ENCODE measurements at places on chromosomes 6 and 20.

- DNase-seq, result no peak
Observed at GRCh38 chr6:121760191-121760590, 324.7 kb downstream of the GJA1 start.

DNA sequence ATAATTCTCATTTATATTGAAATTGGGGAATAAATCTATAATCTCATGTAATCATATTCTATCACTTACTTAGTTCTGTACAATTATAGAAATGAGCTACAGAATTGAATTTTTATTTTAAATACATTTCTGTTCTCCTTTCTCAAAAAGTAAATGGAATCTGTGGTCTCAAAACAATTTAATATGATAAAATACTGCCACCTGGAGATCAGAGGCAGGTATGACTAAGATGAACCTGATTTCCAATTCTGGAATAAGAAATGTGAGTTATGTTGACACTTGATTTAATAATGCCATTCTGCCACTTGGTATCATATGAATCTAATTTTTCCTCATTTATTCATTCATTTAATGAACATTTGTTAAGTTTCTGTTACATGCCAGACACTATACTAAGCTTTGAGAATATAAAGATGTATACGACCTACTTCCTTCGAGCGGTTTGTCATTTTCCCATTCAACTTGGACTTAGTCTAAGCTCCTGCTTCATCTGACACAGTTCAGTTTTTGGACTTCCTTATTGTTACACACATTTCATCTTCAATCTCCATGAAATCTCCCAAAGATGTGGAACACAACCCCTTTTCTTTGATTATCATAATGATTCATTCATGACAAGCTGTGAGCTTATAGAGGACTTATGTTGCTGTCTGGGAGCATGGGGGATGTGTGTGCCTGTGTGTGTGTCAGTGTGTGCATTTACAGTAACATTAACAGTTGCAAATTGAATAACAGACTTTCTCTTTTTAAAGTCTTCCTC lies 7.5 kb upstream of the CCDC28A start:
- DNase-seq, result peak; percentile 33

- DNase-seq, result no peak
Observed at GRCh38 chr6:166764473-166765233, 137.6 kb upstream of the RPS6KA2 start.

DNA sequence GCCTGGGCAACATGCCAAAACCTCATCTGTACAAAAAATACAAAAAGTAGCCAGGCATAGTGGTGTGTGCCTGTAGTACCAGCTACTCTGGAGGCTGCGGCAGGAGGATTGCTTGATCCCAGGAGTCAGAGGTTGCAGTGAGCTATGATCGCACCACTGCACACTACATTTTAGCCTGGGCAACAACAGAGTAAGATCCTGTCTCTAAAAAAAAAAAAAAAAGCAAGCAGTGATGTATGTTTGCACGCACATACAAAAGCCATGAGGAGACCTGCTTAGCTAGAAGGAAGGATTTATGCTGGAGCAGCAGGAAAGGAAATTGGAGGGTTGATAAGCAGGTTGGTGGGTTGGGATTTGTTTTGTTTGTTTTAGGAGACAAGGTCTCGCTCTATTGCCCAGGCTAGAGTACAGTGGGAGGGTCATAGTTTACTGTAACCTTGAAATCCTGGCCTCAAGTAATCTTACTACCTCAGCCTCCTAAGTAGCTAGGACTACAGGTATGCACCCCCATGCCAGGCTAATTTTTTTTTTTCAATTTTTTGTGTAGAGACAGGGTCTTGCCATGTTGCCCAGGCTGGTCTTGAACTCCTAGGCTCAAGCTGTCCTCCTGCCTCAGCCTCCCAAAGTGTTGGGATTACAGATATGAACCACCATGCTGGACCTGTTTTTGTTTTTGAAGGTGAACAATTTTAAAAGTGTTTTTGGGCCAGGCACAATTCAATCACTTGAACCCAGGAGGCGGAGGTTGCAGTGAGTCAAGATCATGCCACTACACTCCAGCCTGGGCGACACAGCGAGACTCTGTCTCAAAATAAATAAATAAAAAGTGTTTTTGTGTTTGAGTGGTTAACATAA lies 4.0 kb downstream of the ZSWIM3 start:
- DNase-seq, result no peak

DNA sequence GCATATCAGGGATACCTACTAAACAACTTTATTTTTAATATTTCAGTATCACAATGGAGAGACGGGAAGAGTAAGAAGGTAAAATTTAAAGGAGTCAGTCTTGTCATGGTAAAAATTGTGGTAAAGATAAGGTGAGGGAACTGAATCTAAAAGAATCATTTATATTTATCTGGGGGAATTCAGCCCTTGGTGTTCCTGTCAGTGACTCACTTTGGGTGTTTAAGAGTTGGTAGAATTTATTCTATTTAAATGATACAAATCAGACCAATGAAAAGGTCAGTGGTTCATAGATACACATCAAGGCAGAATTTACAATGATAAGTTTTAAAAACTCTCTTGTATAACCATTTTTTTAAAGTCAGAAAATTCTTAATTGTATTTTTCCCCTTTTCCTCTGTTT lies 164.4 kb downstream of the CDKAL1 start:
- no peak for DNase-seq

GRCh38 chr20:48002517-48002970 lies 217.3 kb upstream of the SULF2 start:
- DNase-seq, result no peak

DNA sequence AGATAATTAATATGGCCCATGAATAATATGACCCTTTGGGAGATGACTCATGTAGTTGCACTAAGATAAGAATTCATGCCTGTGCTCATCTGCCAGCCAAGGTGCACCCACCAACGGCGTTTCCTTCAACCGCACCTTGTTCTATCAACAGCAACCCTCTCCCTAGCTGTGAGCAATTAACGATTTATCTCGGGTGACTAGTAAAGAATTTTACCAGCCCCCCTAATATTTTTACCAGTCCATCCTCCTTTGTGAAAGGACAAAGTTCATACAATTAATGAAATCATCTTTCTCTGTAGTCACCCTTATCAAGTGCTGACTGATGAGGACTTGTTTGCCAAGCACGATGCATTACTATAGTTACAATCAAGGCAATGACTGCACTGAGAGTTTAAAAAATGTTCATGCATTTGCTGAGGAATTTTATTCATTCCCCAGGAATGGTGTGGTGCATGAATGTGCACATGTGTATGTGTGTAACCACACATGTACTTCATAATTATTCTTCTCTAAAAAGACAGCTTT lies 118.7 kb downstream of the SMOC2 start:
- no peak for DNase-seq

DNA sequence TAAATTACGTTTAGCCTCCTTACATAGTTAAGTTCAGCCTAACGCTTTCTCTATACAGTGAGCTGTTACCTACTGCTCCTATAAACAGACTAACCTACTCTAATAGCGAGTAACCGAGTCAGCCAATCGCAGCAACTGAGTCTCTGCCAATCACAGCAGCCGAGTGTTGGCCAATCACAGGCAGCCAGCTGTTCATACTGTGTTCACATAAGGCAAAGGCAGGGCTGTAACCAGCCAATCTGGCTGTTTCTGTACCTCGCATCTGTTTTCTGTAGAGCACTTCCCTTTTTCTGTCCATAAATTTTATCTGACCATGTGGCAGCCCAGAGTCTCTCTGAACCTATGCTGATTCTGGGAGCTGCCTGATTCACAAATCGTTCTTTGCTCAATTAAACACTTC lies 263.9 kb upstream of the JARID2 start:
- no peak for DNase-seq

GRCh38 chr6:125182237-125183008 lies 28.9 kb downstream of the TPD52L1 start:
- no peak for DNase-seq

- DNase-seq, result no peak
Observed at GRCh38 chr20:32021091-32021490, 10.9 kb downstream of the CCM2L start.

GRCh38 chr6:139732451-139732850 lies 358.0 kb upstream of the CITED2 start:
- no peak for DNase-seq

DNA sequence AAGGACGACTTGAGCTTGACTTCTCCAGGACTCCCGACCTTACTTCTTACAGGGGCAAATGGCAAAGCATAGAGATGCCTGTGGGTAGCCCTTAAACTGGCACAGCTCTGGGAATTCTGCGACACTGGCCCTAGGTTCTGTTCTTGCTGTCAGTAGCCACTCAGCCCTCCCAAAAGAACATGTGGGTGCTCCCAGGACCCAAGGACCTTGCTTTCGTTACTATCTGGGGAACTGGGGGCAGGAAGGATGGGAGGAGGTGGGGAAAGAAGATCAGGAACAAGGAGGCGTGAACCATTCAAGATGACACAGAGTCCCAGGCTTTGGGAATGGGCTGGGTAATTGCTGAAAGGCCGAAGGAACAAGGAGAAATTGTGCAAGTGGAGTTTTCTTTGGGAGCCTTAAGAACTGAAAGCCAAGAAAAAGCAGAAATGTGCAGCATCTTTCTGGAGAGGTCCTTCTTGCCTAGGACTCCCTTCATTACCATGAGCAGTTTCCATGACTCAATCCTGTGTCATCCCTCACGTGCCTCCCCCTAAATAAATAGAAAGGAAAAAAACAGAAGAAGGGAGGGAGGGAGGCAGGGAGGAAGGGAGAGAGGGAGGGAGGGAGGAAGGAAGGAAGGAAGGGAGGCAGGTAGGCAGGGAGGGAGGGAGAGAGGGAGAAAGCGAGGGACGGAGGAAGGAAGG lies 284.6 kb upstream of the FOXQ1 start:
- no peak for DNase-seq

DNA sequence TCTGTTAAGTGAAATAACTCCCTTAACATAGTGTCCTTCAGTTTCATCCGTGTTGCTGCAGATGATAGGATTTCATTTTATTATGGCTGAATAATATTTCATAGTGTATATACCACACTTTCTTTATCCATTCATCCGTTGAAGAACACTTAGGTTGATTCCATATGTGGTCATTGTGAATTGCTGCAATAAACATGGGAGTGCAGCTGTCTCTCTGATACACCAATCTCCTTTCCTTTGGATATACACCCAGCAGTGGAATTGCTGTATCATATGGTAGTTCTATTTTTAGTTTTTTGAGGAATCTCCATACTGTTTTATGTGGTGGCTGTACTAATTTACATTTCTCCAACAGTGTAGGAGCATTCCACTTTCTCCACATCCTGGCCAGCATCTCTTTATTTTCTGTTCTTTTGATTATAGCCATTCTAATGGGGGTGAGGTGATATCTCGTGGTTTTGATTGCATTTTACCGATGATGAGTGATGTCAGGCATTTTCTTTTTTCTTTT lies 193.2 kb downstream of the SLC16A10 start:
- no peak for DNase-seq

DNA sequence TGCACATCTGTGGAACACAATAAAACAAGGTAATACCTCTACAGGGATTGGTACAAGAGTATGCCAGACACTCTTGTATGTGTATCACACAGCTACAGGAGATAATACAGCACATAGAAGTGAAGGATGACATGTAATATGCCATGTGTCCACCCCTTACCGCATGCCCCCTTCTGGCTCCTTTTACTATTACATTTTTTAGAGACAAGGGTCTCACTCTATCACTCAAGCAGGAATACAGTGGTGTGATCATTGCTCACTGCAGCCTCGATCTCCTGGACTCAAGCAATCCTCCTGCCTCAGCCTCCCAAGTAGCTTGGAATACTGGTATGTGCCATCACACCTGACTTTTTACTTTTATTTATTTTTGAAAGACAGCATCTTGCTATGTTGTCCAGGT lies 4.2 kb upstream of the NCR3 start:
- DNase-seq, result peak; percentile 75

GRCh38 chr20:51431321-51431720 lies 111.2 kb downstream of the NFATC2 start:
- DNase-seq, result no peak

DNA sequence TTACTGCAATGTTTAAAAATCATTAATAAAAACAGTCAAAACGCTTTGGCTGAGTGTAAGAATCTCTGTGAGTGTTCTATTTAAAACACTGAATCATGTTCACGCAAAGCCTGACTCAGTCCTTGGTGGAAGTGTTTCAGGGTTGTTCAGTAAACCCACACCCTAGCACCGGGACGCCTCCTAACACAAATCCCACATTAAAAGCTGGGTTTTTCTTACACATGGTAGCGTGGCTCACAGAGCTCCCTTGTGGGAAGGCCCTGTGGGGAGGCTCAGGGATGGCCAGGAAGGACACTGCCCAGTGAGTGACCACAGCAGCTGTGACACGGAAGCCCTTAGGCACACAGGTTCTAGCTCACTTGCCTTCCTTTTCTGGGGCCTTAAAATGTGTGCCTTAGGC lies 80.2 kb downstream of the GMPR start:
- DNase-seq, result no peak

- no peak for DNase-seq
Observed at GRCh38 chr6:106439459-106439858, 78.9 kb downstream of the CRYBG1 start.

GRCh38 chr20:40073535-40074111 lies 615.4 kb downstream of the MAFB start:
- no peak for DNase-seq

Measured in CD4-positive, alpha-beta memory T cell (primary cell).